HuH-7 (cell line): ENCODE measurements at places on chromosomes 2 and 18.
A peak's percentile ranks its signal among the peaks of the same experiment; 100 is the strongest.

GRCh38 chr2:62118160-62118559, 77.8 kb upstream of the B3GNT2 start:
- no peak for DNase-seq

DNA sequence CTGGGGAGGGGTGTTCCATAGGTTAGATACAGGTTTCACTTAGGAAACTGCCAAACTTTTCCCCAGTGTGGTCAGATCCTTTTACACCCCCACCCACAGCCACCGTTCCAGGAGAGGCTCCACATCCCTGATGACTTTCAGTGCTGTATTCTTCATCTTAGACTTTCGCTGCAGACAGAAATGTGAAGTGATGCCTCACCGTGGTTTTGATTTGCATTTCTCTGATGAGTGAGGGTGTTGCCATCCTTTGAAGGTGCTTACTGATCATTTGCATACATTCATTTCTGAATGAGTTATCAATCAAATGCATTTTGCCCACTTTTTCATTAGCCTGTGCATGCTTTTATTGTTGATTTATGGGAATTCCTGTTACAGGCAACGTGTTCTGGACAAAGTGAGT, 14.9 kb downstream of the COPS9 start:
- DNase-seq = no peak

- no peak for DNase-seq
These were observed 373.4 kb downstream of the NBAS start for GRCh38 chr2:15187702-15188101.

DNA sequence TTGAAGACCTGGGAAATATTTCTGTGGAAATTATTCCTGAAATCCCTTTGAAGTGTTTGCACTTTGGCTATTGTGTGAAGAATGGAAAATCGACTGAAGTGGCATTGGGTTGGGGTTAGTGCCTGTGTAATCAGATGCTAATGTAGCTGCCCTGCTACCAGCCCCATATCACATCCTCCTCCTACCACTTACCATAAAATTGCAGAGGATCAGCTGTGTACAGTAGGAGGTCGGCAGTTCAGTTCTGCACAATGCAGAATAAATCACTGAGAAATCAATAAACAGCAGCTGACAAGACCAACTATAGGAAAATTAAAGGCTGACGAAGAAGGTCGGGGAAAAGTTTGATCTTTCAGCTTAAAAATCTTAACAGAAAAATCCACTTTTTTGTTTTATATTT, 440.9 kb downstream of the PTPRM start:
- DNase-seq = no peak

DNA sequence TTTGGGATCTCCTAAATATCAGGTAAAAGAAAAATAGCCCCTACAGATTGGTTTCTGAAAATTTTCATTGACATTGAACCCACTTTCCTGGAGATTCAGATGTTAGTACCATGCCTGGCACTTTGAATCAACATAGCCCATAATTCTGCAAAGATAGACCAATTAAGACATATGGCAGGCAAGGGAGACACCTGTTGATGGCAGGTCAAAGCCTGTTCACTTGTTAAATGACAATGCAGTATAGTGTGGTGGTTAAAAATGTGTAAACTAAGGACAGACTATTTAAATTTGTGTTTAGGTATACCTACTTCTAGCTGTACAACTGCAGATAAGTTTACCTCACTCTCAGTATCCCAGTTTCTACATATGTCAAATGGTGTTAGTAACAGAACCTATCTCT, 178.1 kb upstream of the MMADHC start:
- no peak for DNase-seq

GRCh38 chr18:3970929-3971328, 484.2 kb downstream of the DLGAP1 start:
- no peak for DNase-seq

DNA sequence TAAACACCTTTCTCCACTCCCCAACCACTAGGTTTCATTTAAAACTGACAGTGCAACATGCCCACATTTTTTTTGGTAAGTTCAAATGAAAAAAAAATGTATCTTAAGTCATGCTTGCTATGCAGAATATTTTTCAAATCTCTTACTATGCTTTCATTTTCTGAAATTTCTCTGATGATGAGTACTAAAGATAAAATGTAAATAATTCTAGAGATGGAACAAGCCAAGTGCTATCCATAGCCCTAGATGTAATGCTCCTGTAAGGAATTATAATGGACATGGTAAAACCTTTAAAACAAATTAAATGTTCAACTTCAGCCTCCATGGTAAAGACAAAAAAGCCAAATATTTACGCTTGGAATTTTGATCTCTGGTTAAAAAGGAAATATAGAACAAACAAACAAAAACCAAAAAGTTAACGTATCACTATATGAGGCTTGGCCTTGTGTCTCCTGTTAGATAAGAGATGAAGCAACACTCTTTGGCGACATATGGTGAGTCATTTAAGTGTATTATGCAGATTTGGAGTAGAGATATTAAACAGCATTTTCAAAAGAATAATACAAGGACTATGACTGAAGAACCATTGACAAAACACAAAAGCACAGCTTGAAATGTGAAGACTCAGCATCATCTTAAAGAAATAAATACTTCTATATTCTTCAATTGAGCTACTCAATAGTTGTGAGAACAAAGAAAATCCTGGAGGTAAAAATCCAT, 392.0 kb upstream of the LYPD1 start:
- no peak for DNase-seq

DNA sequence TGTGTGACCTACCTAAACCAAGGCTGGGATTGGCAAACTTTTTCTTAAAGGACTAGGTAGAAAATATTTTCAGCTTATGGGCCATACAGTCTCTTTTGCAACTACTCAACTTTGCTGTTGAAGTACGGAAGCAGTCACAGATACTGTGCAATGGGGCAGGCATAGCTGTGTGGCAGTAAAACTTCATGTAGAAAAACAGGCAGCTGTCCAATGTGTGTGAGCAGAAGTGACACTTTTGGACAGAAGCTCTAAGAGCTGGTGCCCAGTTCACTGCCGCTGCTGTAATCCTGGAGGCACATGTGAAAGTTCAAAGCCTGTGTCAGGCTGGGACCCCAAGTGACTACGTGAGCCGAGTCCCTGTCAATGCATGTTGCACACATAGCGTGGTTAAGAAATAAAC, 46.7 kb downstream of the MAPK4 start:
- DNase-seq = no peak

DNA sequence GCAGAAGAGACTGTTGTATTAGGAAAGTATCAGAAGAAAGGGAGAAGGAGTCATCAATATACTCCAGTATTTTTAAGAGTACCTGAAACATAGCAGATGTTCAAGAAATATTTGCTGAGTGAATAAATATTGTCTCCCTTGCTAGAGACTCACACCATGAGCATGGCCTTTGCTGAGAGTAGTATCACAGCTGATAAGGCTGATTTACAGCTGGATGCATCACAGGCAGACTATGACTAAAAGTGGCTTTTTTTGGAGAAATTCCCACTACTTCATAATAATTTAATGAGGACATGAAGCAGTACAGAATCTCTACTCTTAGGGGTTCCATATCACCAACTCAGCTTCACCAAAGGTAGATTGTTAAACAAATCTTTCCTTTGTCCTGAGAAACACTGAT, 373.3 kb downstream of the RBM43 start:
- no peak for DNase-seq

GRCh38 chr18:44089732-44090131, 591.0 kb upstream of the SETBP1 start:
- DNase-seq = no peak

GRCh38 chr2:109182426-109182825, 53.4 kb downstream of the SH3RF3 start:
- no peak for DNase-seq

DNA sequence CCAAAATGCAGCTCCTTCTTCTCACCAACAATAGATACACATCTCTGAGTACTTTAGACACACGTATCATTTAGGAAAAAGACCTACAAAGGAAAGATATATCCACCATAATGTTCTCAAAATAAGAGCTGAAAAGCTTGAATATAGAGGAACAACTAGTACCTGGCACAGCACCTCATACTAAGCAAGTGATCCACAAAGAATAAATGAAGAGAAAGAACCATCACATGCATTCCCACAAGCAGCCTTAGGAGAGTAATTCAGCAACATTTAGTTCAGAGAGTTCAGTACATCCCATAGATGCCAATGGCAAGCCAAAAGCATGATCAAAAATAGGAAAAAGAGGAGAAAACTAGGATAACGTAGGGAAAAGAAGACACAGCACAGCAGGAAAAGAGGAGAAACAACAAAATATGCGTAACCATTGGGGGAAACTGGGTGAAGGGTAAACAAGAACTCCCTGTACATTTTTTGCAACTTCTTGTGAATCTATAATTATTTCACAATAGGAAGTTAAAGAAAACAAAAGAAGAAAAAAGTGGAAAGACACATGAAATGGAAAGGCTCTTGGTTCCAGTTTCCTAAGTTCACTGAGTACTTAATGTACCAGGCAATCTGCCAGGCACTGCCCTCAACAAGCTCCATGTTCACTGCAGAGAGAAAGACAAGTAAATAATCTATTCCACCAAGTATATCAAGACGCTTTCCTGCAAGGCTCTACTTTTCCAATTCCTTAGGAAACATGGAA, 22.3 kb downstream of the CLASP1 start:
- DNase-seq = no peak

GRCh38 chr2:168490015-168490874, 34.2 kb downstream of the CERS6 start:
- peak; percentile 28 for DNase-seq

DNA sequence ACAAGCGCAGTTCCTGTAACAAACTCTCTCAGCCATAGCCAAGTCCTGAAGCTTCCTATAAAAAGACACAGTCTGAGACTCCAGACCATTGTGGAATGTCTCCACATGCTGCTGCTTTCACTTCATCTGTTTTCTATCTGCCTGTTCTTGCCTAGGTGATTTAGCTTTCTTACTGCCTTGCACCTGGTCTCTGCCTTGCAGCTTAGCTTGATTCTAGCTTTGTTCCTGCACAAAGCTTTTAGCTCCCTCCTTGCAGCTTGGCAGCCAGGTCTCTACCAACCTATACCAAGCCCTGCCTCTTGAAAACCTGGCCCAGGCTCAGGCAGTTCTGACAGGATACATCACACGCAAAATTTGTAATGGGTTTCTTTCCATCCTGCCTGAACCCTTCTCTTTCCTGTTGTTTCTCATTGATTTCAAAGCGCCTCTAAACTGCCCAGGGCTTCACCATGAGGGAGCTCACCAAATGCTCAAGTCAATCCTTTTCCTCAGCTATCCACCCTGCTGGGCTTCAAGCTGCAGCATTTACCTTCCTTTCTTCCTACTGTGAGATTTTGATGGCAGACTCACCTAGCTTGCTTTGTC, 941.3 kb upstream of the NXPH2 start:
- no peak for DNase-seq
